ENCODE measurements at places on chromosomes 16 and 17. TPM values are rescaled to one million over a fixed set of nuclear protein-coding genes. Genes with fewer than 3 reads are reported as not detected.

The RAC3 gene
- 177 TPM for total RNA-seq

- no peak for DNase-seq
Measured at GRCh38 chr17:48153691-48154358, 46.3 kb downstream of the SNX11 start.

The COQ7 gene
- total RNA-seq, result 17.7 TPM

GRCh38 chr16:84225126-84225525 lies 14.7 kb downstream of the KCNG4 start:
- DNase-seq, result no peak

GRCh38 chr16:66972983-66973382 lies 11.9 kb downstream of the CES3 start:
- DNase-seq, result no peak

DNA sequence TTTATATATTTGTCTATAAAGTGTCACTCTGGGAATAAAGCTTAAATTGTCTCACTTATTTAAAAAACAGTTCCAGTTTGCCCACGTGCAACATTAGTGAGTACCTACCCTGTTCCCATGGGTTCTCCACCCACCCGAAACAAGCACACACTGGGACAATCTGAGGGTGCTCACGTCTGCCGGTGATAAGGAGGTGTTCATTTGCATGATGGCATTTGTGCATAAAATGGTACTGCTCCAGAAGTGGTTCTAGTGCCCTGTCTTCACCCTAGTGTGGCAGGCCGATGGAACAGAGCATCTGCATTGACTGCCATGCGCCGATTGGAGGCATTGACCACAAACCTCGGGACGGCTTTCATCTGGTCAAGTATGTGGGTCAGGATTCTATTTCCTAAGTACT lies 35.6 kb upstream of the ENDOV start:
- DNase-seq, result no peak

- no peak for DNase-seq
Measured at GRCh38 chr16:24046442-24046841, 209.7 kb upstream of the CACNG3 start.

DNA sequence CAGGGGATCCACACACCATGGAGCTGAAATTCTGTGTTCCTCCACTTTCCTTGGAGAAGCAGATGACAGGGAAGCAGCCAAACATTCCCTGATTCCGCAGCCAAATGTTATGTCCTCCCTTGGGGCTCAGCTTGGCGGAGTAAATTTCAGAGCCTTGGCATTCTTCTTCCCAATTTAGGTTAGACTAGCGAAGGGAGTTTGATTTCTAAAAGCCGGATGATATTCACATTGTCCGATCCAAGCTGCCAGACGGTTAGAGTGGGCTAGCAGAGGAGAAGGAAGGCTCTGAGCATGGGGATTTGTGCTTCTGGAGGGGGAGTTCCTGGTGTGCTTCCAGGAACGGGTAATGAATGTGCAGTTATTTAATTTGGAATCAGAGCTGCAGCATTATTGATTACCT lies 380.4 kb upstream of the EEF2KMT start:
- DNase-seq, result no peak

The CD79B gene
- total RNA-seq, result 1.5 TPM

The LRRC37A2 gene
- total RNA-seq, result 11.6 TPM

DNA sequence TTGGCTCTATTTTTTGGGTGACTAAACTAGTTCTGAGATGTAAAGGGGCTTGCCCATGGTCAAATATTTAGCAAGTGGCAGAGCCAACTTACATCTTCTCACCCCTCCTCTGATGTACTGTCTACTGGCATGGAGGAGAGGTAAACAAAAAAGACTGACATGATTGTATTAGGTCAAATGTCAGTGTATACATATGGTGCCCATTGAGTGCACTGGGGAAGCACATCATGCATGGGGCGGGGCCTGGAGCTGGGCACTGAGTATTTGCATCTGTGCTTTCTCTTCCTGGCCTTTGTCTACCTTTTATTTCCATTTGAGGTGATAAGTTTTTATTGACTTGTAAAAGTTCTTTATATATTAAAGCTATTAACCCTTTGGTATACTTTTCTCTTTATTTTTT lies 22.3 kb upstream of the POLR3E start:
- no peak for DNase-seq

- DNase-seq, result no peak
Measured at GRCh38 chr16:62755938-62756337, 719.7 kb upstream of the CDH8 start.

GRCh38 chr16:4675864-4676786 lies 17.2 kb upstream of the NUDT16L1 start:
- DNase-seq, result no peak

The TNFRSF17 gene
- total RNA-seq, result not detected

The KRT33A gene
- not detected for total RNA-seq

DNA sequence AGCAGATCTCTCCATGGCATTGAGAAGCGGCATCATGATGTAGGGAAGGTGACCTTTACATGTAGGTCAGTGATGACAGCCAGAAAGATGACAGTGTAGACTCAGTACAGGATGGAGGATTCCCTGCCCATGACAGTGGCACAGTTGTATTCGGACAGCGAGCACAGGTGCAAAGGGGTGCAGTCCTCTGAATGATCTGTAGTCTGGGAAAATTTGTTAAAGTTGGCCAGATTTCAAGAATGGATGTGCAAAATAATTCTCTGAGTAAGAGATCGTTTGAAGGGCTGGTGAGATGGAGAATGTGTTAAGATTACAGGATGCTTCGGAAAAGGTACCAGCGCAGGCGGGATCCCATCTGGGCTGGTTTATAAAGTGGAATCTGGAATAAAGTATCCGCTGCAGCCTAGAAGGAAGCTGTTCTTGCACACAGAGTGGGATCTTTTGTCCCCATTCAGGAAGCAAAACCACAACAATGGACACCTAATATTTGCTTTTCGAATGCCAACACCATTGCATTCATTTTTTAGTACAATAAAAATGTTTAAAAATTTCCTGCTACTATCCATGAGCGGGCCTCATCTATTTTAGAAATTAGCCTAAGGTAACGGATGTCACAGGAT lies 101.2 kb downstream of the RPTOR start:
- DNase-seq, result no peak

DNA sequence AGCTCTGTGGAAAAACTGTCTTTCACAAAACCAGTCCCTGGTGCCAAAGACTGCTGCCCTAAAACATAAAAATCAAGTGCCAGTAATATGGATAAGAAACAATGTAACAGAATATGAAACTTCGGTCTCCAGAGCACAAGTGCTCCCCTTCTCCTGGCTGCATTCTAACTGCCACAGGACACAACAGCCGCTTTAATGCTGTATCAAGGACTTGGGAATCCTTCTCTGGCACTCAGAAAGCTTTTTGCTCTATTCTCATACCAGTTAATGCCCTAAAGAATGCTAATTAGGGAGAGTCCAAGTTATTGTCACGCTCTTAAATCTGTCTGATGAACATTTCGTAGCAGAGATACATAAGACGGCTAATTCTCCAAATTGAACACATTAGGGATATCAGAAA lies 90.9 kb downstream of the PARN start:
- no peak for DNase-seq

- no peak for DNase-seq
Measured at GRCh38 chr17:68559316-68559715, 41.9 kb downstream of the FAM20A start.

DNA sequence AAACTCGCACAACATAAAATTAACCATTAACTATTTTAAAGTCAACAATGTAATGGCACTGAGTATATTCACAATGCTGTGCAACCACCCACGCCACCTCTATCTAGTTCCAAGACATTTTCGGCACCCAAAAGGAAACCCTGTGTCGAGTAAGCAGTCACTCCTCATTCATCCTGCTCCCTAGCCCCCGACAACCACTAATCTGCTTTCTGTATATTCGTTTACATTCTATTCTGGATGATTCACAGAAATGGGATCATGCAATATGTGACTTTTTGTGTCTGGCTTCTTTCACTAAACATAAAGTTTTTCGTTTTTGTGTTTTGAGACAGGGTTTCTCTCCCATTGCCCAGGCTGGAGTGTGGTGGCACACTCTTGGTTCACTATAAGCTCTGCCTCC lies 42.2 kb upstream of the HAPSTR1 start:
- no peak for DNase-seq

The DPEP1 gene
- total RNA-seq, result 2.5 TPM

The RDM1 gene
- total RNA-seq, result 4.8 TPM

DNA sequence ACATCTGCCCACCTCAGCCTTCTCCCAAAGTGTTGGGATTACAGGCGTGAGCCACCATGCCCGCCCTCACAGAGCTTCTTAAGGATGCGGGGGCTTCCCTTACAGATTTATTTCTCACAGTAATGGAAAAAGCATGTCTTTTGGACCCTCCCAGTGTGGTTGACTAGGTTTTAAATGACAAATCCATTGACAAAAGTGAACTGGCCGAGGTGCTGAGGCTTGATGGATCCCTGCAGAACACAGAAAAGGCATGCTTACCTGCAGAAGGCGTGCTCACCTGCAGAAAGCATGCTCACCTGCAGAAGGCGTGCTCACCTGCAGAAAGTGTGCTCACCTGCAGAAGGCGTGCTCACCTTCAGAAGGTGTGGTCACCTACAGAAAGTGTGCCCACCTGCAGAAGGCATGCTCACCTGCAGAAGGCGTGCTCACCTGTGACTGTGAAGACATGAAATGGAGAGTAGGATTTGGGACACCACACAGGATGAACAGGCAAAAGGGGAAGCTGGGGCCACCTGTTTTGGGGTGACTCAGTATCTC lies 15.1 kb upstream of the BBS2 start:
- no peak for DNase-seq

DNA sequence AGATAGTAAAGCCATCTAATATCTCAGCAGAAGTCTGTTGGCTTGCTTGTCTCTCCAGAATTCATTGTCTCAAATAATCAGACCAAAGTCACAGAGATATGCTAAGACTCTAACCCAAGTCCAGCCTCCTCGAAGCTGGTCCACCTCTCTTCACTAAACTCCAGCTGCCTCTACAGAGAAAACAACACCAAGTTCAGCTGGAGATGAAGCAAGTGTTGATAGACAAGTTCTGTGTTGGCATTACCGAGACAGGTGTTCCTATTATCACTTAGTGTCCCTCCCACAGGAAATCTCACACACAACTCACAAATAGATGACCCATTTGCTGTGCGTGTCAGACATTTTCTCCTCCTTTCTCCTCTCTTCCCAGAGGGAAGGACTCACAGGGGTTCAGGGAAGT lies 164.4 kb upstream of the ANKFN1 start:
- DNase-seq, result no peak

DNA sequence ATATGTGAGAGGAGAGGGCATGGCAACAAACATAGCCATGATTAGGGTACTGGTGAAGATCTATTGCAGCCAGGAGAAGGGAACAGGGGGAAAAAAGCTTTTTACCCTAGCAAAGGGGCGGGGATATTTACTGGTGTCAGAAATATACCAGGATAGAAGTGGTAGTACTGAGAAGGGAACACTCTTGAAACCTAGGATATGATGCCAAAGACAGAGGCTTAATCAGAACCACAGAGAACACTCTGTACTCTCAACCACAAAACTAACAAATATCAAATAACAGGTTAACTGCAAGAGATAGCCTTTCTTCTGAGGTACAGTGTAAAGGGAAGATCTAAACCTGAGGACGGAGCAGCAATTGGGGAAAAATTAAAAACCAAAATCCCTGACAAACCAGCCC lies 112.2 kb downstream of the KIF2B start:
- no peak for DNase-seq

GRCh38 chr17:29588562-29589411 lies 661 bp downstream of the GIT1 start:
- DNase-seq, result peak; percentile 65

- no peak for DNase-seq
Measured at GRCh38 chr16:57383276-57384247, 11.3 kb downstream of the CX3CL1 start.

The KATNB1 gene
- total RNA-seq, result 50.3 TPM

DNA sequence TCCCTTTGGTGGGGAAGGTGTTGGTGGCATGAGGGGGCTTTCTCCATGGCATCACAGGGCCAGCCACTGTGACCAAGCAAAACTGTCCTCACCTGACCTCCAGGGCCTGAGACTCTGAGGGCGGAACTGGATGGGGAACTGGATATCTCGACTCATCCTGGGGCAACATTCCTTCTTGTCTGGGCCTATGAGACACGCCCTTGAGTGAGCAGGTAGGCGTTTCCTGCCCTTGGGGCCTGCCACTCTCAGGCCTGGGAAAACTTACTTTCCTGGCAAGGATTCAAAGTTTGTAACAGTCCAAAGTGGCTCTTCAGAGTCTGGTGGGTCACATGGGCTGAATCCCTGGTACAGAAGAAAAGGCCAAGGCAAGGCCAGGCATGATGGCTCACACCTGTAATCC lies 9.6 kb downstream of the MT1X start:
- no peak for DNase-seq

DNA sequence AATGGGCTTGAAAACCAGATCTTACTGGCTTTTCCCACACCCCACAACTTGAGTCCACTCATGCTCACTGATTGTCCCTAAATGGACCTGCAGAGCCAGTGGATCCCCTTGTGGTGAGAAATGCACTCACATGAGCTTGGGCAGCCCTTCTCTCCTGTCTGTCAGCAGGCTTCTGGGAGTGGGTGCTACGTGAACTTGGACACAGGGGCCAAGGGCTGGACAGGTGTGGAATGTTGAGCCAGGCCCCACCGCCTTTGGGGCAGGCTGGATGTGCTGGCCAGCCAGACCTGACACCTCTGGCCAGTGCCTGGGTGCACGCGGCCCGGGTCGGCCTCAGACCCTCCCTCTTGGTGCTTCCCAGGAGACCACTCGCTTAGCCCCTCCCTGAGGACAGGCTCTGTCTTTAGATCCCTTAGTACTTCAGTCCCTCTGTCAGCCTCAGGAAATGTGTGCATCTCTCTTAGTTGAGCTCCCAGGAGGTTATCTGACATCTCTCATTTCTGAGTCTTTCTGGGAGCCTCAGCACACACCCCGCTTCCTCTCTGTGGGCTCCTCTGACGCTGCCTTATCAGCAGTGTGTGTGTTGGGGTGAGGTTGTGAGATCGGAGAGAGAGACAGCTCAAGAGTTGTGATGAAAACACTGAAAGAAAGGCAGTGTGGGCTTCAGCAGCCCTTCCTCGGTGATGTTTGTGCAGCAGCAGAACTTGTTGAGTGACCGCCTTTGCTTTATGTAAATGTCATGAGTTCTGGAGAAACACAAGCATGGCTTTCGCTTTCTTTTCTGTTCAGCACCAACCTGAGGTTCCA lies 117.0 kb downstream of the RAB11FIP4 start:
- DNase-seq, result no peak

GRCh38 chr17:2957631-2958286 lies 105.6 kb downstream of the OR1D5 start:
- no peak for DNase-seq

- no peak for DNase-seq
Measured at GRCh38 chr17:35560703-35561102, at the start of gene SLFN14. Gene SLFN14, minus strand, starts transcription at chr17:35560819. Its CDS starts 2,757 bp downstream, at chr17:35558062.
